ENCODE measurements at places on chromosomes 3 and 15. TPM values are rescaled to one million over a fixed set of nuclear protein-coding genes. Genes with fewer than 3 reads are reported as not detected.

DNA sequence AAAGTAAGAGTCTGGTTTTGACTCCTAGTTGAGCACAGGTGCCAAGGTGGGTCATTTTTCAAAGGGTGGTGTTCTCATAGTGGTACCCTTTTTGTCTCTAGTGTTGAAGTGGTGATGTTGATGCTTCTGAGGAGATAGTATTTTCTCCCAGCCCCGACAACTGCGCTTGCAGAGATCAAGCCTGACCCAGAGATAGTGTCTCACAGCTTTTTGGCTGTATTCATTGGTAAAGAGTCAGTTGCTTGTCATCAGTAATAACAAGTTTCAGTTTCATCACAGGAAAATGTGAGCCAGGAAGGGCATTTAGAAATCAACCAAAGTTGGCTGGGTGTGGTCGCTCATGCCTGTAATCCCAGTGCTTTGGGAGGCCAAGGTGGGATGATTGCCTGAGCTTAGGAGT lies 139.3 kb downstream of the NFKBIZ start:
- peak; percentile 21 for DNase-seq

- no peak for DNase-seq
Observed at GRCh38 chr3:171949554-171949953, 89.8 kb upstream of the FNDC3B start.

ATP13A5 gene
- total RNA-seq: not detected

- DNase-seq: no peak
Observed at GRCh38 chr15:63920504-63921175, 86.9 kb upstream of the HERC1 start.

Data from activated naive CD8-positive, alpha-beta T cell treated with anti-CD3 and anti-CD28 coated beads for 36 hours (primary cell).